Left renal pelvis (tissue), 4 donors: ENCODE measurements at places on chromosomes 13 and 19. TPM values are rescaled to one million over a fixed set of nuclear protein-coding genes. Genes with fewer than 3 reads are reported as not detected.

Gene KIR2DL1
- polyA plus RNA-seq, result not detected

GRCh38 chr13:78638216-78638615 lies 20.7 kb downstream of the OBI1 start:
- DNase-seq, result no peak

Gene CGB5
- not detected for polyA plus RNA-seq

GRCh38 chr13:77891041-77891440 lies 27.6 kb downstream of the EDNRB start:
- DNase-seq, result no peak

- DNase-seq, result no peak
Observed at GRCh38 chr13:91017669-91018053, 329.8 kb upstream of the MIR17HG start.

Gene SMAD9
- 33.7 TPM for polyA plus RNA-seq

DNA sequence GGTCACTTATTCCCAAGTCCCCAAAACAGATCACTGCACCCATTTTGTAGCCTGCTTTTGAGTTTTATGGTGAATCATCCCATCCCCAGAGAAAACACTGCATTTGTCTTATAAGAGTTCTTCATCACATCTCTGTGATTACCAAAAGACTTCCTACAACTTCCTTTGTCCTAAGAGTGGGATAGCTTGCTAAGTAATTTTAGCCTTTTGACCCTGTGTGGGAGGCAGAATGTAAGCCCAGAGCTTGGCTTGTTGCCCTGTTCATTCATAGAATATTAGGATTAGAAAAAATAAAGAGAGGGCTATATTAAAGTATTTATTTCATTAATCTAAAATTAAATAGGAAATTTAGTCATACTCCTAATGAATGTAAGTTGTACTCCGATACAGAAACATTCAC lies 213.3 kb downstream of the MZT1 start:
- DNase-seq, result no peak

Gene SLC6A16
- 5.1 TPM for polyA plus RNA-seq

- peak; percentile 62 for DNase-seq
Observed at GRCh38 chr19:12639901-12640613, 26.5 kb downstream of the MAN2B1 start.

GRCh38 chr19:27742041-27742440 lies 1470.9 kb downstream of the UQCRFS1 start:
- no peak for DNase-seq

GRCh38 chr19:52221831-52222375 lies 32.1 kb downstream of the PPP2R1A start:
- DNase-seq, result no peak

- no peak for DNase-seq
Observed at GRCh38 chr13:36293497-36293896, 4.1 kb downstream of the CCDC169 start.

- no peak for DNase-seq
Observed at GRCh38 chr13:46617885-46618284, 64.9 kb downstream of the LRCH1 start.

GRCh38 chr19:58304255-58304654 lies 922 bp upstream of the ERVK3-1 start:
- DNase-seq, result no peak

- DNase-seq, result no peak
Observed at GRCh38 chr13:69202996-69203395, 904.6 kb upstream of the ATXN8OS start.

- DNase-seq, result peak; percentile 89
Observed at GRCh38 chr19:35740423-35741202, 1.6 kb downstream of the IGFLR1 start.

Gene OBI1
- polyA plus RNA-seq, result 23.7 TPM

Gene ZNF441
- polyA plus RNA-seq, result 12.9 TPM

- DNase-seq, result peak; percentile 75
Observed at GRCh38 chr19:22783651-22784410, at the start of gene ZNF99. Gene ZNF99 (minus strand): TSS chr19:22784151. CDS start chr19:22784016, 135 bp downstream.

Gene IFNL2
- polyA plus RNA-seq, result not detected

DNA sequence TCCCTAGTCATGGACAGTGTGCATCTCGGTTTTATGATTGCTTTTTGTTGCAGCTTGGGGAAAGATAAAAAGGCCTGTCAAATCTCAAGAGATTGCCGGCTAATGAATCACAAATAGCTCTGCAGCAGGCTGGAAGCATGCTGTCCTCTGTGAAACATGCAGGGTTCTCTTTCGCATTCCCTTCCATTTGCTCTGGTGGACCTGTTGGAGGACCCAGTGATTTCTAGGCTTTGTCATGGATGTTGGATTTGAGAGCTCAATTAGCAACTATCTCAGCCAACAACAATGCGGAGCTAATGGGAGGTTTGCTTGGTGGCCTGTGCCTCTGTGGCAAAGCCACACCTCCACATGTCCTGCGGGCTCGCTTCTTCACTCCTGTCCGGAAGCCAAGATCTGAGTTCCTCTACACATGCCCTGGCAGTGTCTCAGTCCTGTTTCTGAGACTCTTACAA lies 418.1 kb upstream of the ARGLU1 start:
- no peak for DNase-seq

Gene SPRY2
- 60.6 TPM for polyA plus RNA-seq

Gene PDS5B
- polyA plus RNA-seq, result 65.7 TPM

Gene S1PR4
- 0.34 TPM for polyA plus RNA-seq

DNA sequence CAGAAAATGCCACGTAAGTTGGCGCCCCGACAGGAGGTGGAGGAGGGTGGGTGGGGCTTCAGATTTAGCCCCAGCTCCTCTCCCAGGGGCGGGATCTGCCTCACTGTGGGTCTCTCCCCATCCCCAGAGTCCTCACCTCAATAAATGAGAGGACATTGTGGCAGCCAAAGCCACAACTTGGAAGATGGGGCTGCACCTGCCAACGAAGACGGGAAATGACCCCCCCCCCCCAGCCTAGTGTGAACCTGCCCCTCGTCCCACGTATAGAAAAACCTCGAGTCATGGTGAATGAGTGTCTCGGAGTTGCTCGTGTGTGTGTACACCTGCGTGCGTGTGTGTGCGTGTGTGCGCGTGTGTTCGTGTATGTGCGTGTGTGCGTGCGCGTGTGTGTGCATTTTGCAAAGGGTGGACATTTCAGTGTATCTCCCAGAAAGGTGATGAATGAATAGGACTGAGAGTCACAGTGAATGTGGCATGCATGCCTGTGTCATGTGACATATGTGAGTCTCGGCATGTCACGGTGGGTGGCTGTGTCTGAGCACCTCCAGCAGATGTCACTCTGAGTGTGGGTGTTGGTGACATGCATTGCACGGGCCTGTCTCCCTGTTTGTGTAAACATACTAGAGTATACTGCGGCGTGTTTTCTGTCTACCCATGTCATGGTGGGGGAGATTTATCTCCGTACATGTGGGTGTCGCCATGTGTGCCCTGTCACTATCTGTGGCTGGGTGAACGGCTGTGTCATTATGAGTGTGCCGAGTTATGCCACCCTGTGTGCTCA lies 1.5 kb upstream of the TRAPPC5 start:
- no peak for DNase-seq

GRCh38 chr13:100442095-100442832 lies 146.3 kb downstream of the GGACT start:
- DNase-seq, result no peak

DNA sequence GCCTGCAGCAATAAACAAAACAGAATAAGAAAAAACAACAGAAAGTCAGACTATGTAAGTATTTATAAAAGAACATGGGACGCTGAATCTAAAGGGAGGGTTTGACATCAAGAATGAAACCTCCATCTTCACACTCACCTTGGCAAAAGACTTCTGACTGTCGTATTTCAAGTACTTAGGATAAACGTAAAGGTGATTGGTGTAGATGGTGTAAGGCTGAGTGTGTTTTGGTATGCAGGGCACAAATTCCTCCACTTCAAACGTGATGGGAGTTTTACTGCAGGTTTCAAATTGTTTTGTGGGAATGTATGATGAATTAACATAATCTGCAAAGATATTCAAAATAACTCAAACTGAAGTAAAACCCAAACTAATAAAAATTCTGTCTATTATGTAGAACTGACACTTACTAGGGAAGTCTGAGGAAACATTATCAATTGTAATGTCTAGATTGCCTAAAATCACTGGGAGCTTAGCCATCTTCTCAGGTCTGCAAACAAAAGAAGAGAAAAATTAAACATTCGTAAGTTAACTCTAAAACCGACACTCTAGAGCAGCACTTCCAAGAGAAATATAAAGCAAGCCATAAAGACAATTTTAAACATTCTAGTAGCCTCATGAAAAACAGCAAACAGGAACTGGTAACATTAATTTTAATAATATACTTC lies 89.5 kb downstream of the DOCK9 start:
- no peak for DNase-seq

Gene MCEMP1
- polyA plus RNA-seq, result 0.31 TPM

Gene CLDN10
- polyA plus RNA-seq, result 89.9 TPM

DNA sequence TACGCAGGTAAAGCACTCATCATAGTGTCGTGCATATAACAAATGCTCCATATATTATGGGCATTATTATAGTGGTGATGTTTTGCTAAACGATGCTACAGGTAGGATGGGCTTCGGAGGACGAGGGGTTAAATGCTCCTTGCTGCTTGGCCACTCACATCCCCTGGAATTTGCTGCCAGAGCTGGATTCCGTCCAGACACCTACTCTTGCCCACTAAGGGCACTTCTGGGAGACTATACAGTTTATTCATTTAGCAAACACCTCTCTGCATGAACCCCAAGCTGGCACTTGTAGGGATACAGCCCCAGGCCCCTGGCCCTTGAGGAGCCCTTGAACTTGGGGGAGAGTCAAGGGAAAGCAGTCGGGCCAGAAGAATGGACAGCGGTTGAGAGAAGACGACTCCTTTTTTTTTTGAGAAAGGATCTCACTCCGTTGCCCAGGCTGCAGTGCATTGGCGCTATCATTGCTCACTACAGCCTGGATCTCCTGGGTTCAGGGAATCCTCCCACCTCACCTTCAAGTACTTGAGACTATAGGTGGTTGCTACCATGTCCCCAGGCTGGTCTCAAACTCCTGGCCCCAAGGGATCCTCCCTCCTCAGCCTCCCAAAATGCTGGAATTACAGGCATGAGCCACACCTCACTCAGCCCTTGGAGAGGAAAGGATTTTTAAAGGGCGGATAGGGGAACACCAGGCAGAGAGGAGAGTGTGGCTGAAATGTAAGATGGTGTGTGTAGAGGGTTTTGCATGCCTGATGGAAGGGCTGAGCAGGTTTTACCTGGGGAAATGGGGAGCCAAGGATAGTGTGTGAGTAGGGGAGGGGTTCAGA lies 1.1 kb upstream of the MRPL34 start:
- DNase-seq, result no peak

DNA sequence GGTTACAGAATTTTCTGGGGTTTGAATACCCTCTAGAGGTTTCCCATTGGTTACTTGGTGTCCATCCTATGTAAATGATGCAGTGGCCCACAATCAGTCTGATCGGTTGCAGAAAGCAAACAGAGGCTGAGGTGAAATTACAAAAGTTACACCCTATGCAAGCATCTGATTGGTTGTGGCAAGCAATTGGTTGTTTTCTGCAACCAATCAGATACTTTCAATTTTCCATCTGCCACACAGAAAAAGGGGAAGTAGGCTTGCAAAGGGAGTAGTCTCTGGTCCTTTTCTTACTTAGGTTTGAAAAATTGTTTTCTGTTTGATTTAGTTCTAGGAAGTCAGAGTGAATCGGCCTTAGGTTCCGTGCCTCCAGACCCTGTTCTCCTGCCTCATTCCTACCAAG lies 93.1 kb downstream of the WTIP start:
- DNase-seq, result no peak

DNA sequence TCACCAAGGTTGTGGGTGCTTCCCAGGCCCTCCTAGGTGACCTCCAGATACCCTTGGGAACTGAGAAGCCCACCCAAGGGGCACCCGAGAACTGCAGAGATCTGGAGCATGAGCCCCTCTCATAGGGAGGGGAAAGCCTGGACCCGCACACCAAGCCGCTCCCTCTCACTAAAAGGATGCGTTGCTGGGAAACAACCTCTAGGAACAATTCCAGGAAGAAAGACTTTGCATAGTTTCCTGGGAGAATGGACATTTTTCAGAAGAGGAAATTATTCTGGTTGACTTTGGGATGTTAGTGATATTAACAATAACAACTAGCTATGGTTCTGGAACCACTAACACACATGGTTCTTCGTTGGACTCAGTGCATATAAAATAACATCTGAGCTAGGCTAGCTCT lies 64.6 kb downstream of the SLC7A1 start:
- no peak for DNase-seq

- DNase-seq, result no peak
Observed at GRCh38 chr19:45528744-45529419, 21.6 kb downstream of the VASP start.
